Ascending aorta (tissue), 2 donors: ENCODE measurements at places on chromosomes 7 and 10. TPM values are rescaled to one million over a fixed set of nuclear protein-coding genes. Genes with fewer than 3 reads are reported as not detected.

GRCh38 chr7:26477381-26477990, 185.8 kb downstream of the SNX10 start:
- DNase-seq = no peak

DNA sequence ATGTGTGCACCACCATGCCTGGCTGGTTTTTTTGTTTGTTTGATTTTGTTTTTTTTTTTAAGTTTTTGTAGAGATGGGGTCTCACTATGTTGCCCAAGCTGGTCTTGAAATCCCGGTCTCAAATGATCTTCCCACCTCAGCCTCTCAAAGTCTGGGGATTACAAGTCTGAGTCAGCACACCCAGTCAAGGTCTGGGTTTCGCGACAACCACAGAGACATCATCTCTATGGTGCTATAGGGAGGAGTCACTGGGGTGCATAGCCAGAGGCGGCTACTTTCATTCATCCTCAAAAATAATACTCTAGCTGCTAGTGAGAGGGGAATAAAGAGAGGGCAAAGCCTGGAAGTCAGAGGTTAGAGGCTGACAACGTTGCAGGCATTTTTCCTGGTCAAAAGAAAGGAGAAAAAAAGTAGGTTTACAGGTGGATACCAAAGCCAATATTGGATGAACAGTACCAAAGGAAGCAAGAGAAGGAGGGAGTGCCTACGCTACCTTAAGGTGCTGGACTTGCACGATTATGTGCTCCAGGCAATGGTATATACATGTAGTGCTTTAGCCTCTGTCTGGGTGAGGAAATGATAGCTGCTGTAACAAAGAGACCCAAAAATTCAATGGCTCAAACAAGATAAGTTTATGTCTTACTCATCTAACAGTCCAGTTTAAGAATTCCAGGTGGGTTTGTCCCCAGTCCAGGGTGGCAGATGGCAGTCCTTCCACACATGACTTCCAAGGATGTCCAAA, 178.3 kb downstream of the SKIDA1 start:
- no peak for DNase-seq

GRCh38 chr10:64286533-64286932, 765.3 kb downstream of the REEP3 start:
- DNase-seq = no peak

The ABLIM1 gene
- total RNA-seq = 87.7 TPM

DNA sequence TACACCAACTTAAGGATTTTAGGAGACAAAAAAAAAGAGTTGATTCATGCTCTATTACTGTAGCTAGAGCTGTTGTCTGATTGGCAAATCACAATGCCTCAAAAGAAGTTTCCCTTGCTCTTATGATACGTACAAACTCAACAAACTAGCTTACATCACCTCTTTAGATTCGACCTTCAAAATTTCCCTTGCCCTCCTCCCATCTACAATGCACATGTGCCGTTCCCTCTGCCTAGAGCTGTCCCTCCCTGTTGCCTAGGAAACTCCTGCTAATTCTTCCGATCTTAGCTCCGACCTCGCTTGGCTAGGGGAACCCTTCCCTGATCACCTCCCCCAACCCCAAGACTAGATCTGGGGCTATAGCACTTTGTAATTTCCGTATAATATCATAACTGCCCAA, 55.4 kb downstream of the MAP3K8 start:
- no peak for DNase-seq
